Lung (tissue), 17 donors: ENCODE measurements at places on chromosomes 16 and 17. TPM values are rescaled to one million over a fixed set of nuclear protein-coding genes. Genes with fewer than 3 reads are reported as not detected.

The SCIMP gene
- 18.6 TPM for total RNA-seq

The DNAI2 gene
- total RNA-seq: 14.2 TPM

The MBTD1 gene
- 79.2 TPM for total RNA-seq

The RNPS1 gene
- total RNA-seq: 92.0 TPM

The KRTAP3-2 gene
- not detected for total RNA-seq

DNA sequence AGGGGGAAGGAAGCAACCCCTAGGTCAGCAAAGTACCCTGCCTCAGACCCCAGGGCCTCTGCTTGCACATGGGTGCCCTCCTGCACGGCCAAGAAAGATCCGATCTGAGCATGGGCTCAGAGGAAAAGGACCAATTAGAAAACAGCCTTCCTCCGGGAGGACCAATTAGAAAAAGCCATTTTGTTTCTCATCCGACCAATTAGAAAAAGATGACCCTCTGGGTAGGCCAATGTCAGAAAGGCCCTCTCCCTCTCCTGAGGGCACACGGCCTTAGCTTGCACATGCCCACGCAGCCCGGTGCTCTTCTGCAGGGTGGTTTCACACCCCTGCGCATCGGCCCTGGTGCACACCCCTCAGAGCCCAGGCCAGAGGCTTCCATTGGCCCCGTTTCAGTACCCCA, 5.1 kb upstream of the CISD3 start:
- no peak overlapping the region for H3K4me3 ChIP-seq
- H3K27me3 ChIP-seq: no peaks in the 10 kb centered on the region
- H3K36me3 ChIP-seq: peaks cover 3% of the 10 kb centered on the region
- no peak for DNase-seq
- H3K4me1 ChIP-seq: peaks cover 12% of the 10 kb centered on the region
- no peak overlapping the region for H3K27ac ChIP-seq

GRCh38 chr16:77732241-77732946, 10.1 kb downstream of the NUDT7 start:
- H3K27me3 ChIP-seq: no peaks in the 10 kb centered on the region
- H3K27ac ChIP-seq: no peak overlapping the region
- no peaks in the 10 kb centered on the region for H3K36me3 ChIP-seq
- no peak for DNase-seq

DNA sequence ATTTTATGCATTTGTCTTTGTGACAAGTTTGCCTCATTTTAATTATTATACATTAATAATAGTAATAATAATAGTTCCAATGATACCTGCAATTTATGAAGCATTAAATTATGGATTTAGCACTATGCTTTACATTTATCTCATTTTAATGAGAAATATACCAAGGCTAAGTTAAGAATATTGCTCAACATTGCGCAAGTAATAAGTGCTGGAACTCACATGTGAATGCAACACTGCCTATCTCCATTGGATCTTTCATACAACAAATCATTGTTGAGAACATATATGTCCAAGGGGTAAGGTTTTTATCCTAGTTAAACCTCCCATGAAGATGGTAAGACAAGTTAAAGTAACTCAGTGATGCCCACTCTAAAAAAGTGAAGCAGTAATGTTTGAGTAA, 703.7 kb upstream of the SOX9 start:
- H3K4me1 ChIP-seq: peaks cover 2% of the 10 kb centered on the region
- no peaks in the 10 kb centered on the region for H3K27me3 ChIP-seq
- H3K4me3 ChIP-seq: no peak overlapping the region
- H3K36me3 ChIP-seq: no peaks in the 10 kb centered on the region
- no peak overlapping the region for H3K27ac ChIP-seq

DNA sequence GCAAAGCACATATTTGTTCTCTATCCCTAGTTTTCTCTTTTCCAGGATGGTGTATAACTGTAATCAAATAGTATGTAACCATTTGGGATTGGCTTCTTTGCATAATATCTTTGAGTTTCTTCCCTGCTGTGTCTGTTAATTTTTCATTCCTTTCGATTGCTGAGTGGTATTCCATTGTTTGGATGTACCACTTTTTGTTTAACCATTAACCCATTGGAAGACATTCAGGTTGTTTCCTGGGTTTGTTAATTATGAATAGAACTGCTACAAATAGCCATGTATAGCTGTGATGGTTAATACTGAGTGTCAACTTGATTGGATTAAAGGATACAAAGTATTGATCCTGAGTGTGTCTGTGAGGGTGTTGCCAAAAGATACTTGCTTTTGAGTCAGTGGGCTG, 4.6 kb upstream of the SLFN13 start:
- no peak for DNase-seq
- H3K4me3 ChIP-seq: no peak overlapping the region

DNA sequence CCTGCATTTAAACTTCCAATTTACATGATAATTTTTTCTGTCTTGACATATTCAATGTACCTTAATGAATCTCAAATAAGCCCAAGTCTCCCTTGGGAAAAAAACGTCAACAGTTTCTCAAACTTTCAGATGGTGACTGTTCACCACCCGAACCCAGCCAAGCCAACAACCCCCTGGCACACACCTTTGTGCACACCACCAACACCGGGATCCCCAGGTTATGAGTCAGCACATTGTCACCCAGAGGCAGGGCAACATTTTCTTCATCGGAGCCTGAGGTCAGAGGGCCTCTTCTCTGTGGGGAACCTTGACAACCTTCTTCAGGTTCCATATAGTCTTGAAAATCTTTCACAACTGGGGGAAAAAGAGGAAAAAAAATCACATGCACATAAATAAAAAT, 15.5 kb downstream of the DYNC1LI2 start:
- peaks cover 5% of the 10 kb centered on the region for H3K4me1 ChIP-seq
- H3K36me3 ChIP-seq: peaks cover 49% of the 10 kb centered on the region
- H3K27me3 ChIP-seq: no peaks in the 10 kb centered on the region
- DNase-seq: no peak
- H3K27ac ChIP-seq: no peak overlapping the region

GRCh38 chr16:9139965-9140364, 48.5 kb downstream of the HAPSTR1 start:
- H3K27ac ChIP-seq: no peak overlapping the region
- H3K27me3 ChIP-seq: no peaks in the 10 kb centered on the region
- no peak for DNase-seq
- no peak overlapping the region for H3K4me3 ChIP-seq
- no peaks in the 10 kb centered on the region for H3K4me1 ChIP-seq

GRCh38 chr17:77959926-77960521, 1.5 kb downstream of the TNRC6C start:
- H3K27me3 ChIP-seq: no peaks in the 10 kb centered on the region
- peak overlapping the region; percentile 85 for H3K4me3 ChIP-seq
- H3K4me1 ChIP-seq: peaks cover 14% of the 10 kb centered on the region

DNA sequence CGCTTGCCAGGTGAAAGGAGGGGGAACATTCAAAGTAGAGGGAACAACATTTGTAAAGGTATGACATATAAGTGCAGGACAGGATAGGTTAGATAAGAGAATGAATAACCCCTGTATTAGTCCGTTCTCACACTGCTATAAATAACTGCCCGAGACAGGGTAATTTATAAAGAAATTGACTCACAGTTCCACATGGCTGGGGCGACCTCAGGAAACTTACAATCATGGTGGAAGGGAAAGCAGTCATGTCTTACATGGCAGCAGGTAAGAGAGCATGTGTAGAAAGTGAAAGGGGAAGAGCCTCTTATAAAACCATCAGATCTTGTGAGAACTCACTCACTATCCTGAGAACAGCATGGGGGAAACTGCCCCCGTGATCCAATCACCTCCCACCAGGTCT, 223.8 kb downstream of the SOX9 start:
- no peaks in the 10 kb centered on the region for H3K4me1 ChIP-seq
- no peak overlapping the region for H3K27ac ChIP-seq

DNA sequence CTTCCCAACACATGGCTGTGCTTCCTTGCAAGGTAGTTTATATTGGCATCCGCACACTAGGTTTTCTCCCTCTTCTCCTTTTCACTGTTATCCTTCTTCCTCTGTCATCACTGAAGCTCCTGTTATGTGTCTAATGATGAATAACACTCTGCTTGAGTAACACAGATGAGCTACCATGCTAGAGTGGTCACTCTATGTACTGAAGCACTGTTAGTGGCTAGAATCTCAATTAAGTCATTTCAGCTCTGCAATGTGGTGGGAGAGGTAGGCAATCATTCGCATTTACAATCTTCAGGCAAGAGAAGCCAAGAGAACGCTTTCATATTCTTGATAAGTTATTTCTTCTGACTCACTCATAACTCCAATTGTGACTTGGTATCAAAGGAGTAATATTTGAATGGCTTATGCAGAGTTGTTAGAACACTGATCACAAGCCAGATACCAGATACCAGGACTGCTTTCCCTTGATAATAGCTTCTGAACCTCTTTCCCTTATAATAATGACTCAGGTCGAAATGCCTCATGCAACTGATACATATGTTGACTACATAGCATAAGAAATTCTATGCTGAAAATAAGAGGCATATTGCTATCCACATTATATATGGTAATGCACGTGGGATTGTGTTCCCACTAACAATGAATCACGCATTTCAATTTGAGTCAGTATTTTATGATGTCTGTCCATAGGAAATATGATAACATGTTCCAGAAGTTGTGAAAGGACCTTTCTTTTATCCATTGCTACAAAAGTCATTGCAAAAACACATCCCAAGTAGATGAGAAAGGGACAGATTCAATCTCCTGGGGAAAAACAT, 158.0 kb upstream of the HS3ST3A1 start:
- H3K27ac ChIP-seq: no peak overlapping the region
- no peaks in the 10 kb centered on the region for H3K4me1 ChIP-seq
- no peaks in the 10 kb centered on the region for H3K27me3 ChIP-seq
- H3K36me3 ChIP-seq: no peaks in the 10 kb centered on the region

GRCh38 chr17:30513346-30513745, 36.1 kb downstream of the GOSR1 start:
- H3K4me1 ChIP-seq: no peaks in the 10 kb centered on the region
- no peak overlapping the region for H3K4me3 ChIP-seq
- H3K36me3 ChIP-seq: peaks cover under 1% of the 10 kb centered on the region
- DNase-seq: no peak

- H3K4me3 ChIP-seq: no peak overlapping the region
- H3K27me3 ChIP-seq: no peaks in the 10 kb centered on the region
- H3K36me3 ChIP-seq: peaks cover 47% of the 10 kb centered on the region
Observed at GRCh38 chr17:42203354-42203753, 9.1 kb upstream of the GHDC start.

GRCh38 chr16:85557971-85558657, 55.0 kb upstream of the GSE1 start:
- no peaks in the 10 kb centered on the region for H3K27me3 ChIP-seq
- H3K36me3 ChIP-seq: no peaks in the 10 kb centered on the region

DNA sequence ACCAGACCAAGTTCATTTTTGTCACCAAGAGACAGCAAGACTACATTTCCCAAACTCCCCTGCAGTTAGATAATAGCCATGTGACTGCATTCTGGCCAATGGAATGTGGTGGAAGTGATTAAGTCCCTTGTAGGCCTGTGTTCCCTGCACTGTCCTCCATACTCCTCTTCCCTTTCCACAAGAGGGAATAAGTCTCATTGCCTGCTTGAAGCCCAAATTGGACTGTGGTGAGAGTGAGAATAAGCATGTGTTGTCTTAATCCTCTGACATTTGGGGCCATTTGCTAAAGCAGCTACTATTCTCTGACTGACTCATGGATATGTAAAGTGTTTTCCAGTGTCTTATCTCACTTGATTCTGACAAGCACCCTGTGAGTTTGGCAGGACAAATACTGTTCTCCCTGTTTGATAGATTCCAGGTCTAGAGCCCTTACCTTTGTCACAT, 20.7 kb downstream of the PIK3R6 start:
- no peaks in the 10 kb centered on the region for H3K4me1 ChIP-seq
- H3K27me3 ChIP-seq: no peaks in the 10 kb centered on the region
- no peak overlapping the region for H3K4me3 ChIP-seq
- no peak for DNase-seq
- peak overlapping the region; percentile 90 for H3K27ac ChIP-seq

GRCh38 chr17:27983853-27984252, 58.6 kb upstream of the NLK start:
- no peak overlapping the region for H3K27ac ChIP-seq
- no peaks in the 10 kb centered on the region for H3K4me1 ChIP-seq
- no peak for DNase-seq

DNA sequence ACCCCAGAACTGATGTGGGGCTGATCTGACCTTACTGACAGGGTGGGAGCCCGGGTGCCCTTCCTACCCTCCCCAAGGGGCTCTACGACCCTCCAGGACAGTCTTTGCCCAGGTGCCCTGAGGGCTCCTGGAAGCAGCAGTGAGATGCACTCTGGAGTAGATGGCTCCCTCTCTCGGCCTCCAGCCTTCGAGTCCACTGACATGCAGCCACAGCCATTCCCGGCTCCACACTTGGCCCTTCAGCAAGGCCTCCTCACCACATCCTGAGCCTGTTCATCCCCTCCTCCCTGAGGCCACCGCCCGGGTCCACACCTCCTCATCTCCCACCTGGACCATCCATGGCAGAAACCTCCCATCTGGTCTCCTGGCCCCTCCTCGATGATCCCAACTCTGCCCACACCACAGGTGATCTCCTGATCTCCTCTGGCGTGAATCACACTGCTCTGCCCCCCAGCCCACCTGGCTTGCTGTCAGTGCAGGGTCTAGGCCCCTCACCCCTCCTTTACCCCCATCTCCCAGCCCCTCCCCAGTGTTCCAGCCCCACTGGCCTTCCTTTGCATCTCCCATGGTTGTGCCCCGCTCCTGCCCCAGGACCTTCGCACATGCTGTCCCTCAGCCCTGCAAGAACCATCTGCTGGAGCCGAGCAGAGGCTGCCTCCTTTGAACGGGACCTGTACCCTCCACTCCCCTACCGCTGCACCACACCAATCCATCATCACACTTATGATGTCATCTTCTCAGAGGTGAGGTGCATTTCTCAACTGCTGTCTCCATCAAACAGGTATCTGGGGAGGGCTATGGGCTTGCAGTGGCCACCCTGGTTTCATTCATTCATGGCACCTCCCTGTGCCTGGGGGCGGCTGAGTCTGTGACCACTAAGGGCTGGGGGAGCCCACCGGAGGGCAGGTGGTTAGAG, 44.7 kb downstream of the SOCS1 start:
- H3K4me1 ChIP-seq: no peaks in the 10 kb centered on the region
- H3K27ac ChIP-seq: no peak overlapping the region
- no peaks in the 10 kb centered on the region for H3K27me3 ChIP-seq
- no peak for DNase-seq
- no peak overlapping the region for H3K4me3 ChIP-seq

DNA sequence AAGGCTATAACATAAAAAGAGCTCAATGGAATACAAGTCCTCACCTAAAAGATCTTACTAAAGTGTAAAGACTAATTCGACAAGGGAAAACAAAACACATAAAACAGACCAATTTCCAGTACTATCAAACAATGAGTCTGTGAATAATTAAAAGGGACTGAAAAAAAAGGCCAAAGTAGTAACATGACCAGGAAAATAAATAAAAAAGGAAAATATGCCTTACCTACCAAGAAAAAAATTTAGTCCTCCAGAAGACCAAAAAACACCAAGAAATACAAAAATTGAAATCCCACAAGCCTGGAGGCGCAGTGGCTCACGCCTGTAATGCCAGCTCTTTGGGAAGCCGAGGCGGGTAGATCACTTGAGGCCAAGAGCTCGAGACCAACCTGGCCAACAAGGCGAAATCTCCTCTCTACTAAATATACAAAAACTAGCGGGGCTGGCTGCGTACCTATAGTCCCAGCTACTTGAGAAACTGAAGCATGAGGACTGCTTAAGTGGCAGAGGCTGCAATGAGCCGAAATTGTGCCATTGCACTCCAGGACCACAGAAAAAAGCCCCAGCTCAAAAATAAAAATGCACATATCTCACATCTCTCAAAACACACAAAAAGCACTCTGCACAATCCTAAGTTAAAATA, 60.8 kb downstream of the TEX14 start:
- H3K27me3 ChIP-seq: no peaks in the 10 kb centered on the region
- no peaks in the 10 kb centered on the region for H3K4me1 ChIP-seq
- peak; percentile 56 for DNase-seq
- H3K27ac ChIP-seq: peak overlapping the region; percentile 66
